Esophagus squamous epithelium (tissue), 5 donors: ENCODE measurements at places on chromosomes 2 and 18.

- no peak for DNase-seq
Observed at GRCh38 chr2:216328347-216328746, 43.9 kb downstream of the MARCHF4 start.

DNA sequence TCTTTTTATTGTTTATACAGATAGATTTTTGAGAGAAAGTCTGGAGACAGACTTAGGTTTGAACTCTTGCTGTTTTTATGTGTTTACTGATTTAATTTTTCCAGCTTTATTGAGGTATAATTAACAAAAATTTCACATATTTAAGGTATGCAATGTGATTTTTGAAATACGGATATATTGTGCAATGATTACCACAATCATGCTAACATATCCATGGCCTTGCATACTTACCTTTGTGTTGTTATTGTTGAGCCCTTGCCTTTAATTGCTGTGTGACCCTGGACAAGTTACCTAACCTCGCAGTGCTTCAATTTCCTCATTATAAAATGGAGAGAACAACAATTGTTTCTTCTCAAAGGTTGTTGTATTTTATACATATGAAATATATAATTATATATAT, 13.9 kb upstream of the RBMS1 start:
- no peak for DNase-seq

- no peak for DNase-seq
Observed at GRCh38 chr2:39127973-39128372, 7.1 kb upstream of the SOS1 start.

- no peak for DNase-seq
Observed at GRCh38 chr2:213015387-213016165, 135.8 kb downstream of the IKZF2 start.

GRCh38 chr2:223008162-223008561, 43.8 kb upstream of the KCNE4 start:
- DNase-seq: no peak
